LoVo (cell line): ENCODE measurements at places on chromosomes 6 and 20.

GRCh38 chr6:6688283-6688682, 99.8 kb downstream of the LY86 start:
- DNase-seq, result no peak

GRCh38 chr6:144661116-144661806, 376.1 kb downstream of the UTRN start:
- DNase-seq, result peak; percentile 86

DNA sequence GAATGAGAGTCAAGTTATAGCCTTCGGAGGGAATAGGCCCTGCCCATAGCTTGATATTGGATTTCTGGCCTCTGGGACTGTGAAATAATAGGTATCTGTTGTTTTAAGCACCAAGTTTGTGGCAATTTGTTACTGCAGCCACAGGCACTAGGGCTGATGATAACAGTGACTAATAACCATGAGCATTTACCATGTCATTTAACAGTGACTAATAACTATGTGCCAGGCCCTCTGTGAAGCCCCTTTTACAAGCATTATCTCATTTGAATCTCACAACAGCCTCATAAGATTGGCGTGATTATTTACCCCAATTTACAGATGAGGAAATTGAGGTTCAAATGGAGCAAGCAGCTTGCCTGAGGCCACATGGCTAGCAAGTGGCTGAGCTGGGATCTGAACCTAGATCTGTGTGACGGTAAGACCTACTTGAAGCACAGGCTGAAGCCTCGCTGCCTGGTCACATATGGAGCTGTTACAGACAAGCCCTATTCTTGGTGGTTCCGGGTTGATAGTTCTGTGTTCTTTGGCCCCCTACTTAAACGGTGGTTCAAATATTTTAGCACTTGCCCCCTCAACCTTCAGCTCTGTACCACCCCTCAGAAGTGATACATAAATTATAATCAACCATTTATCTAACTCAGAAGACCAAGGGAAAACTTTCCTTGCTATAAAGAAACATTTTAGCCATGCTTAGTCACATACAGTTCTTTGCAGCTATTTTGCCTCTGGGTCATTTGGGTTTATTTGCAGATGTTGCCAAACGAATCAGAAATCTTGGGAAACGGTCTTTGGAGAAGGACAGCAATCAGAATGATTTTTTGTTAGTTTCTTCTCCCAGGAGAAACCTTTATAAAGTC, 98.3 kb downstream of the ELOVL5 start:
- no peak for DNase-seq

- no peak for DNase-seq
Measured at GRCh38 chr6:109678240-109678639, 12.8 kb downstream of the AK9 start.

GRCh38 chr20:4956200-4956810, 45.0 kb downstream of the SLC23A2 start:
- DNase-seq, result peak; percentile 49

- no peak for DNase-seq
Measured at GRCh38 chr6:135890876-135891275, 39.4 kb downstream of the PDE7B start.

GRCh38 chr6:139982652-139983295, 608.3 kb upstream of the CITED2 start:
- peak; percentile 14 for DNase-seq

GRCh38 chr6:122610690-122611455, 668 bp downstream of the PKIB start:
- DNase-seq, result peak; percentile 58

- no peak for DNase-seq
Measured at GRCh38 chr6:53119349-53119748, 29.3 kb downstream of the GCM1 start.

GRCh38 chr6:41050536-41050935, 2.5 kb upstream of the APOBEC2 start:
- no peak for DNase-seq
